ENCODE measurements at places on chromosomes 4 and X. TPM values are rescaled to one million over a fixed set of nuclear protein-coding genes. Genes with fewer than 3 reads are reported as not detected.

The ADH6 gene
- total RNA-seq, result not detected

The LUZP4 gene
- not detected for total RNA-seq

DNA sequence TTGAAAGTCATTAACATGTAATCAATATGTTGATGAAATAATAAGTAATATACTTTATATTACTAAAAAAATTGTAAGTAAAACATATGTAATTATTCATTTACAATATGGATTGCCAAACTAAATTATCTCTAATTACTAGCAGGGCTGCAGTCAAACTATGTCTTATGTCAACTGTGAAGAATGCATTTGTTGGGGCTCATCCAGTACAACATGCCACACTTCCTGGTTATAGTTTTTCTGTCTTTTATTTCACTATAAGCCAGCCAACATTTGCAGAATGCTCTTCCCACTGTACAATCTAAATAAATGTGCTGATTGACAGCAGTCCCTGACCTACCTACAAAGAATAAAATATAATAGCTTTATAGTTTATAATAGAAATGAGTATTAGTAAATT lies 975.4 kb upstream of the NDST4 start:
- no peaks in the 10 kb centered on the region for H3K36me3 ChIP-seq
- no peaks in the 10 kb centered on the region for H3K4me1 ChIP-seq
- DNase-seq, result no peak
- no peak overlapping the region for H3K27ac ChIP-seq
- H3K4me3 ChIP-seq, result no peak overlapping the region

DNA sequence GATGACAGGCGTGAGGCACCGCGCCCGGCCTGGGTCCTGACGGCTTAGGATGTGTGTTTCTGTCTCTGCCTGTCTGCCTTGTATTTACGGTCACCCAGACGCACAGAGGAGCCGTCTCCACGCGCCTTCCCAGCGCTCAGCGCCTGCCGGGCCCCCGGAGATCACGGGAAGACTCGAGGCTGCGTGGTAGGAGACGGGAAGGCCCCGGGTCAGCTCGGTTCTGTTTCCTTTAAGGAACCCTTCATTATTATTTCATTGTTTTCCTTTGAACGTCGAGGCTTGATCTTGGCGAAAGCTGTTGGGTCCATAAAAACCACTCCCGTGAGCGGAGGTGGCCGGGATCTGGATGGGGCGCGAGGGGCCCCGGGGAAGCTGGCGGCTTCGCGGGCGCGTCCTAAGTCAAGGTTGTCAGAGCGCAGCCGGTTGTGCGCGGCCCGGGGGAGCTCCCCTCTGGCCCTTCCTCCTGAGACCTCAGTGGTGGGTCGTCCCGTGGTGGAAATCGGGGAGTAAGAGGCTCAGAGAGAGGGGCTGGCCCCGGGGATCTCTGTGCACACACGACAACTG lies 1.3 kb downstream of the SHOX start:
- DNase-seq, result no peak
- H3K4me1 ChIP-seq, result no peaks in the 10 kb centered on the region
- no peak overlapping the region for H3K4me3 ChIP-seq

DNA sequence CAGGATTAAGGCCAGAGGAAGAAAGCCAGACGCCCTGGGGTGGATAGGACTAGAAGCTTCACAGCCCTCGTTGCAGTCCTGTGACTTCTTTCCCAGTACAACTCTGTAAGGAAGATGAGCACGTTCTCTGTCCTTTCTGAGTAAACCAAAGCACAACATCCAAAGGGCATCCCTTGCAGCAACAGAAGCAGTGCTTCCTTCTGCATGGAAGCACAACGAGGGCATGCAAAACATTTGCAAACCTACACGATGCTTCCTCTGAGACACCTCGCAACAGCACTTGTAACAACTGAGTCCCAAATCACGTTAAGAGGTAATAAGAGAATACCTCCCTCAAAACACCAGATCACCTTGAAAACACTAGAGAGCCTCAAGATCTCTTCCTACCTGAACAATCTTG lies 335.7 kb upstream of the RASGEF1B start:
- DNase-seq, result no peak
- H3K27ac ChIP-seq, result no peak overlapping the region
- no peaks in the 10 kb centered on the region for H3K36me3 ChIP-seq
- no peaks in the 10 kb centered on the region for H3K4me1 ChIP-seq

DNA sequence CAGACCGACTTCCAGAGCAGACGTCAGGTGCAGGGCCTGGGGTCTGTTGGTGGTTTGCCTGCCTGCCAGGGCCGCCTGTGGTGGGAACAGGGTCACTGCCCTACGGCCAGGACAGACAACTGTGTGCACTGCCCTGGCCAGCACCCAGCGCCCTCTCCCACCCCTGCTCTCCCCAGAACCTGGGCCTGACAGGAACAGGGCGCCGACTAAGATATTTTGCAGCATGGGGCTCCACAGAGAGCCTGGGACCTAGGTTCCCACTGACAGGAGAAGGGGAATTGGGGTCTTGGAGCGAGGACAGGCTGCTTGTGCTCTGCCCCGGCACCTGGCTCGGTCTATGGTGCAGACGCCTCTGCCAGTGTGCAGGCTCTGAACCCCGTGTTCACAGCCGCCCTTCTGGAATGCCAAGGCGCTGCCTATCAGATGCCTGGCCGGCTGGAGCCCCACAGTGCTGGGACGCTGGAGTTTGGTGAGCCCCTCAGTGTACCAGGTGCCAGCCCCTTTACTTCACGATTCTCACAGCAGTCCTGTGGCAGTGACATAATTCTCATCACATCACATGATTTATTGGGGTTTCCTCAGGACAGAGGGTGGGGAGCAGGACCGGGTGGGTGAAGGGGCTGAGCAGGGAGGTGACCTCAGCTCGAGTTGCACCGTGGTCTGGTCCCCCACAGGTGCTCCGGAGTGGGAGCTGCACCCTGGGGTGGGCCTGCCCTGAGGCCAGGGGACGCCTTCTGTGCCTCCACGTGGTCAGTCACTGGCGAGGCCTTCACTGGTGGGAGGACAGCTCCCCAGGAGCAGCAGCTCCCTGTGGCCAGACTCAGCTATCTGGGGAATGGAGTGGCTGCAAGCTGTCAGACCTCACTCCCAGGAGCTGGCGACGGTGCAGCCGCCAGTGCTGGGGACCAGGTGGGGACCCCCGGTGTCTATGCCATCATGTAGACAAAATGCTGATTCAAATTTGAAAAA lies 113.8 kb upstream of the LRPAP1 start:
- H3K27me3 ChIP-seq, result no peaks in the 10 kb centered on the region
- no peak for DNase-seq
- H3K4me1 ChIP-seq, result no peaks in the 10 kb centered on the region
- H3K36me3 ChIP-seq, result no peaks in the 10 kb centered on the region
- no peak overlapping the region for H3K4me3 ChIP-seq

- no peak overlapping the region for H3K4me3 ChIP-seq
- DNase-seq, result no peak
- H3K27me3 ChIP-seq, result no peaks in the 10 kb centered on the region
- no peak overlapping the region for H3K27ac ChIP-seq
- H3K36me3 ChIP-seq, result no peaks in the 10 kb centered on the region
- no peaks in the 10 kb centered on the region for H3K4me1 ChIP-seq
Observed at GRCh38 chr4:63787326-63787725, 621.9 kb downstream of the TECRL start.

GRCh38 chr4:10201381-10202223 lies 85.0 kb upstream of the WDR1 start:
- H3K27ac ChIP-seq, result no peak overlapping the region
- H3K4me3 ChIP-seq, result no peak overlapping the region
- no peaks in the 10 kb centered on the region for H3K4me1 ChIP-seq
- H3K36me3 ChIP-seq, result no peaks in the 10 kb centered on the region
- no peak for DNase-seq

- no peak overlapping the region for H3K27ac ChIP-seq
- no peak for DNase-seq
- H3K4me3 ChIP-seq, result no peak overlapping the region
- H3K36me3 ChIP-seq, result no peaks in the 10 kb centered on the region
- no peaks in the 10 kb centered on the region for H3K4me1 ChIP-seq
- no peaks in the 10 kb centered on the region for H3K27me3 ChIP-seq
Observed at GRCh38 chr4:184370711-184371389, 103.5 kb downstream of the IRF2 start.

DNA sequence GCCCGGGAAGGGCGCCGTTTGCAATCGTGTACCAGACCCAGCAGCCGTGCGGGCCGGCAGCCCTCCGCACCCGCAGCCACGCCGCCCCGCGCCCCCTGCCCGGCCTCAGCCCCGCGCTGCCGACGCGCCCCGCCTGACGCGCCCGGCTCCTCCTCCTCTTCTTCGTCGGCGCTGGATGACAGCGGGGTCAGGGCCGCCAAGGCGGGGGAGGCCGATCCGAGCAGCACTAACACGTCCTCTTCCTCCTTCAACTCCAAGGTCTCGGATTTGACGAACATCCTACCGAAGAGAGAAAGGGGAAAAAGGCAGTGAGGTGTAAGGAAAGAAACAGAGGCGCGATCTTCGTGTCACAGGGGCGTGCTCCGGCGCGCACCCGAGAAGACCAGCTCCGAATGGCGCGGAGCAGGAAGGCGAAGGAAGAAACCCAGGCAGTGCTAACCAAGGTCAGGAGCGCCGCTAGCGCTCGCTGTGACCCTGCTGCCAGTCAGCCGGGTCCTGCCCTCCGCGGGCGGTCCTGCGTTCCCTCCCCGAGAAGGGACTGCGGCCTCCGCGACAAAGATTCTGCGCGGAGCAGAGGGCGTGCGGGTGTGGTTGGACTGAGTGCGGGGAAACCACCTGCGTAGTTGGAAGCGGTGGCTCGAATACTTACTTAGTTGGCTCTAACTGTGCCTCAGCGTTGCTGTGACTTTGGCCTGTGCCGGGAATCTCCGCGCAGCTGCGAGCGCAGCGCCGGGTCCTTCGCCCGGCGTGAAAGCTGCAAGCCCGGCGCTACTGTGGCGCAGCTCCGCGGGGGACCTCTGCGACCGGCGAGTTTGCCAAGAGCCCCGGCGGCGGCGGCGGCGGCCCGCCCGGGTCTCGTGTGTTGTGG lies 548 bp downstream of the NEUROG2 start:
- peak; percentile 57 for DNase-seq
- no peaks in the 10 kb centered on the region for H3K36me3 ChIP-seq
- no peak overlapping the region for H3K4me3 ChIP-seq
- H3K27me3 ChIP-seq, result peaks cover 78% of the 10 kb centered on the region
- no peak overlapping the region for H3K27ac ChIP-seq

- no peaks in the 10 kb centered on the region for H3K4me1 ChIP-seq
- no peak overlapping the region for H3K27ac ChIP-seq
- no peaks in the 10 kb centered on the region for H3K36me3 ChIP-seq
- no peak for DNase-seq
- H3K27me3 ChIP-seq, result no peaks in the 10 kb centered on the region
- no peak overlapping the region for H3K4me3 ChIP-seq
Observed at GRCh38 chrX:152136312-152136711, 2.1 kb downstream of the MAGEA10 start.
